ENCODE measurements at places on chromosomes 2 and 18. TPM values are rescaled to one million over a fixed set of nuclear protein-coding genes. Genes with fewer than 3 reads are reported as not detected.

Gene RFX8
- total RNA-seq: 0.06 TPM

Gene SRD5A2
- total RNA-seq: not detected

Gene CAVIN2
- total RNA-seq: 10.2 TPM

Gene CDH7
- total RNA-seq: 7.8 TPM

Gene FEV
- not detected for total RNA-seq

Gene PRSS56
- 0.38 TPM for total RNA-seq

Gene VSNL1
- not detected for total RNA-seq

Gene NAPG
- 25.5 TPM for total RNA-seq

Gene LRATD1
- total RNA-seq: not detected

Gene TMEM200C
- not detected for total RNA-seq

Gene CYP26B1
- 11.3 TPM for total RNA-seq

Gene SULT6B1
- total RNA-seq: not detected

Gene FHOD3
- 0.15 TPM for total RNA-seq

Gene KCNIP3
- not detected for total RNA-seq

Gene BOK
- 7.3 TPM for total RNA-seq

Gene ITPRIPL1
- total RNA-seq: 27.1 TPM

Gene KLHL41
- 26.1 TPM for total RNA-seq

Gene TRABD2A
- 1.4 TPM for total RNA-seq

Gene HNMT
- 0.04 TPM for total RNA-seq

Gene DTNA
- total RNA-seq: 12.4 TPM

Data from SJCRH30 (cell line).